ENCODE measurements at places on chromosomes 12 and 14.

GRCh38 chr12:112091563-112091962, 17.0 kb downstream of the NAA25 start:
- no peak for DNase-seq

GRCh38 chr12:95607642-95608041, 56.4 kb upstream of the USP44 start:
- no peak for DNase-seq

DNA sequence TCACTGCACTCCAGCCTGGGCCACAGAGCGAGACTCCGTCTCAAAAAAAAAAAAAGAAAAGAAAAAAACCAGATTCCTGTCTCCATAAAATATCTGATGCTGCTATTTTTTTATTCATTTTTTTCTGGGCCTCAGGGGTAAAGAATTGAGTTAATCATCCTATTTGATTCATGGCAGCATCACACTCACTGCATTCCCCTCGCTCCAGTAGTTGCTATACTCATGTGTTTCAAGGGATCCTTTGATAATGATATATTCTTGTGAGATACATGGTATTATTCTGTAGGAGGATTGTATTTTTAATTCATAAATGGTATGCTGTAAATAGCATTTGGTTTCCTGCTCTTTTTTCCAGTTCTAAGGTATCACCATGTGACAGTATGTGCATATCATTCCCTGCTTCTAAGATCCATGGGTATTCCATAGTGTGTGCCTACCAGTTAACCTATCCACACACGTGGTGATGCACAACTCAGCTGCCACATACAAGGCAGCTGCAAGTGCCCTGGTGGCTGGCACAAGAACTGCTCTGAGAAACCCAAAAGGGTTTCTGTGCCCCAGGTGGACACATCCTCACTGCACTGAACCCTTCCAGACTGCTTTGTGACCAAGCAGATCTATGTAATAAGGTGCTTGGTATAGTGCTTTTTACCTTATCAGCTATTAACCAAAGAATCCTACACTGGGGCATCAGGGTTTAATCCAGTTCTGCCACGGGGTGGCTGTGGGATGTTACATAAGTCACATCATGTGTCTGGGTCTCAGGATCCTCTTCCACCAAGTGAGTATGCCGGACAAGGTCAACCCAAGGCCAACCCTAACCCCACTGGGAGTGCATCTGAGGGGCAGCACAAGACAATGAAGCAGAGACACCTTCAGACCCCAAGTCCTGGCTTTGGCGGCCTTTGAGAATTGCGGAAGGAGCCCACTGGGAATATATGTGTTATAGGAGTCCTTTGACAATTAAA, 74.6 kb downstream of the ZFP36L1 start:
- no peak for DNase-seq

- no peak for DNase-seq
Observed at GRCh38 chr14:74459289-74459946, 33.4 kb upstream of the SYNDIG1L start.

- no peak for DNase-seq
Observed at GRCh38 chr12:94122591-94122990, 25.8 kb upstream of the PLXNC1 start.

DNA sequence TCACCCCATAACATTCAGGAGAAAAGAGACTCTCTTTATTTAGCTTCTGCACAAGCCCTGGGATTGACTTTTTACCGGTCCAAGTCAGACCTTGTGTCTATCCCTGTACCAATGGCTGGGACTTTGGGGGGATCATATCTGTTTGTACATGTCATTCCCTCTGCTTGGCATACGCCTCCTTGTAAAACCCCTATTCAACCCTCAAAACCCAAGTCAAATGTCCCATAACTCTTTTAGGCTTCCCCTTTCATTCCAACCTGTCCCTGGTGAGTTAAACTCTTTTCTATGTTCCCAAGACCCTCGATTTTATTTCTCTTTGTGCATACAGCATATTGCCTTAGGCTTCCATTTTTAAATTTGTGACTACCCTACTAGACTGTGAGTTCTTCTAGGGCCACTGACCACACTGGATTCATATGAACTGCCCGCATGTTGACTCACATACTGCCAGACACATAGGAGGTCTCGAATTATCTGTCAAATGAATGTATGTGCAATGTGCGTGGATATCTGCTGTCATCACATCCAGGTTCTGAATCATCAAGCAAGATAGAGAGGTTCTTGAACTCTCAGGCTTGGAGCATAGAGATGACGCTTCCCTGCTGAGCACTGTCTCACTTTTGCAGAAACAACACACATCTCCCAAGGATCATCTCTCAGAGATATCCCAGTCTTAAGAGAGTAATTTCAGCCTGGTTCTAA, 548.6 kb upstream of the TBX3 start:
- DNase-seq: no peak

GRCh38 chr14:104805326-104805678, 4.4 kb downstream of the ZBTB42 start:
- DNase-seq: no peak

DNA sequence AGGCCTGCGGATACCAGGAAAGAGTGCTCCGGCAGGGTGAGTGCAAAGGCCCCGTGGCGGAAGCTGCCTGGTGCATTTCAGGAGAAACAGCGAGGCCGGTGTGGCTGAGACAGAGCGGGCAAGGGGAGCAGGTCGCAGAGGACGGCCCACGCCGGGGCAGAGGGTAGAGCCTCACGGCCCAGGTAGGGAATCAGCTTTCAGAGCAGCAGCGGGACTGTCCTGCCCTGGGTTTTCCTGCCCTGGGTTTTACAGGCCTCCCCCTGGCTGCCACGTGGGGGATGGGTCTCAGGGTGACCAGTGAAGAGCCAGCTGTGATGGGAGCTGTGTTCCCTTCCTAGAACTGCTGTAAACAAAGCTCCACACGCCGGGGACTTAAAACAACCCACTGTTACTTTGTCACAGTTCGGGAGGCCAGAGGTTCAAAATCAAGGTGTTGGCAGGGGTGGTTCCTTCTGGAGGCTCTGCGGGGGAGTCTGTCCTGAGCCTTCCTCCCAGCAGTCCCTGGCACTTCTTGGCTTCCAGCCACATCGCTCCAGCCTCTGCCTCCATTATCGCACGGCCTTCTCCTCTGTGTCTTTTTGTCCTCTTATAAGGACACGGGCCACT, 10.4 kb downstream of the NCOR2 start:
- DNase-seq: no peak

GRCh38 chr14:81710232-81710845, 176.7 kb upstream of the SEL1L start:
- DNase-seq: peak; percentile 1

DNA sequence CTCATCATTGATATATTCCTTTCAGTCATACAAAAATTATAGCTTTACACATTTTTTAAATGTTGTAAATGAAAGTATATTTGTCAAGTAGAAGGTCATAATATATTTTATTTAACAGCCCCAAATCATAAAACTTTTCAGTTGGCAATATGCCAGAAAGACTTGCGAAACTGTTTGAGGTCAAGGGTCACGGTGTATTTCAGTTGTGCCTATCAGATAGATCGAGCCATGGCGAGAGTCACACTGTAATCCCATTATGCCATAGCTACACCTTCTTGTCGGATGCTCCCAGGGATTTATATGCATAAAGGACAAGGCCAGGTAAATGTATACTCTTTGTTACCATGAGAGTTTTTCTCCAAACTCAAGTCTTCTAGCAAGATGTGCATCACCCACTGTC, 26.7 kb upstream of the G2E3 start:
- DNase-seq: no peak

DNA sequence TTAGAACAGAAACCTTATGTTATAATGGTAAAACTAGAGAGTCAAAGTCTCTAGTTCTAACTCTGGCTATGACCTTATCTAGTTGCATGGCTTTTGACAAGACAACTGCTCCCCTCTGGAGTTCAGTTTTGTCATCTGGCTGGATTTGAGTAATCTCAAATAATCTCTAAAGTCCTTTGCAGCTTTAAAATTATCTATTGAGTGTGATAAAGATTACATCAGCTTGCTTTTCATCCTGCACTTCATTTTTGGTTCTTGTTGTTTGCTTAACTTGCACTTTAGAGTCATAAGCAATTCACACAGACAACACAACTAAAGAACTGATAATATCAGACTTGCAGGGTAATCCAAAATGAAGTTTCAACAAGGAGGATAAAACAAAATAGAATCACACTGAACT, 2.3 kb downstream of the AKAP5 start:
- DNase-seq: no peak

DNA sequence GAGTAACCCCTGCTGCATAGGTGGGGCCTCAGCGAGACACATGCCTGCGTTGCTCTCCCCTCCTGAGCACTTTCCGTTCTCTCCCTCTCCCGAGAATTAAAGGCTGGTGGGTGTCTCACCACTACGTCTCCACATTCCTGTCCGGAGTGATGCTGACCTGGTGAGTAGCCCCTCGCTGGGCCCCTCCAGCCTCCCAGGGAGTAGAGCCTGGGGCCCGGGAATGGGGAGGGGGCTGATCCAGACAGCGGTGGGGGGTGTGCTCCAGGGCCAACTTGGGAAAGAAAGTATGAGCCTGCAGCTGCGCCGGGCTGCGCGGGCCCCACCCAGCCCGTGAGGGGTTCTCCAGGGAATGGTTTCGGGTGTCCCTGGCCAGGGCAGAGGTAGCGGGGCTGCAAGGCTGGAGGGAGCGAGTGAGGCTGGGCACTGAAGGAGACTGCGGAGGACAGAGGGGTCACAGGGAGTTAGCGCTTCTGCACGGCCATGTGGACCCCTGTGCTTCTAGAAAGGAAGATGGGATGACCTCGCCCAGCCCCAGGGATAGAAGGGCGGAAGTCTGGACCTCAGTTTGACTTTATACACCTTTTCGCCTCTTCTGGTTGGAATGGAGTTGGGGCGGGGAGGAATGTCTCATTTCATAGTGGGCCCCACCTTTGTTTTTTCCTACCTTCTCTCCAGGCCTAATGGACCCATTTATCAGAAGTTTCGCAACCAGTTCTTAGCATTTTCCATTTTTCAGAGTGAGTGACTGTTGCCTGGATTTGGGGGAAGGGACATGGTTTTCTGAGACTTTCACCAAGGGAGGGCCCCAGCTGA, 22.5 kb downstream of the RHOF start:
- DNase-seq: no peak

DNA sequence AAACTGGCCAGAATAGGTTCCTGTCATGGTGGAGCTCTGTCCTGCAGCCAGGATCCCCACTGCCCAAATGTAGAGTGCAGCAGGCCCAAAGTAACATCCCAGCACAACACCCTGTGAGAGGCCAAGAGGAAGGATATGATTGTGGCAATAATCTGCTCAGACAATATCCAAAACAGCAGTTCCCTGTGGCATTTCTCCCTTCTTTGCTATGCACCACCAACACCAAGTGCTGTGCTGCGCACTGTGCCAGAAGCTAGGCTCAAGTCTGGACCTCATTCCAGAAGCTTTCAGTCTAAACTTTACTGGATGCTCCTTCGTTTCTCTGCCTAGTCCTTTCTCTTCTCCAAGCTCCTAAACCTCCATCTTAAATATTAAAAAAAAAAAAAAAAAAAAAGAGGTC, 33.4 kb downstream of the SLC11A2 start:
- DNase-seq: no peak

DNA sequence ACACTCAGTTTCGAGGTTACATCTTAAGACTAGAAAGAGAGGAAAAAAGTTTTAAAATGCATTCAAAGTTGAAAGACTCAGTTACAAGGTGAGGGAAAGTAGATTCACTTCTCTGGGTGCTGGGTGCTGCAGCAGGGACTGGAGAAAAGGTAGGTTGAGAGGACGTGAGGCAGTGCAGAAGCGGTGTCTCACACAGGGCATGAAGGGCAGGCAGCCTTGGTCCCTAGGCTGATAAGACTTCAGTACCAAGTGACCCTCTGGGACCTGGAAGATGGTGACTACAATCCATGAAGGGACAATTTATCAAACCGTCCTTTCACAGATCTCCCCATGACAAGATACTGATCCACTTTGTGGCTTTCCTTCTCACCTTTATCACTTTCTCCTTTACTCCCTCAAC, 22.5 kb upstream of the UTP20 start:
- no peak for DNase-seq

- DNase-seq: no peak
Observed at GRCh38 chr14:78767436-78767835, 597.3 kb downstream of the NRXN3 start.

GRCh38 chr12:8689681-8690080, 8.1 kb upstream of the RIMKLB start:
- DNase-seq: no peak

- no peak for DNase-seq
Observed at GRCh38 chr14:104593241-104593701, 11.3 kb downstream of the TMEM179 start.

DNA sequence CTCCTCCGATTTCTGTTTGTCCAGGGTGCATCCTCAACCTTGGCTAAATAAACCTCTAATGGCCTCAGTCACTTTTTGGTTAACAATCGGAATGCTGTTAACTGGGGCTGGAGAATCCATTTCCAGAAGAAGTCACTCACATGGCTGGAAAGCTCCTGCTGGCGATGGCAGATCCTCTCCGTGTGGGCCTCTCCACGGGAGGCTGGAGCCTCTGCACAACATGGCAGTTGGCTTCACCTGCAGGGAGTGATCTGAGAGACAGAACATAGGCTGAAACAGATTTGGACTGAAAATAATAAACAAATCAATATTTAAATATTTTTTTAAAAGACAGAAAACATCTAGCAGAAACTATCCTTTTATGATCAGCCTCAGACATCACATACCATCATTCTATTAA, 66.8 kb upstream of the FICD start:
- DNase-seq: no peak

DNA sequence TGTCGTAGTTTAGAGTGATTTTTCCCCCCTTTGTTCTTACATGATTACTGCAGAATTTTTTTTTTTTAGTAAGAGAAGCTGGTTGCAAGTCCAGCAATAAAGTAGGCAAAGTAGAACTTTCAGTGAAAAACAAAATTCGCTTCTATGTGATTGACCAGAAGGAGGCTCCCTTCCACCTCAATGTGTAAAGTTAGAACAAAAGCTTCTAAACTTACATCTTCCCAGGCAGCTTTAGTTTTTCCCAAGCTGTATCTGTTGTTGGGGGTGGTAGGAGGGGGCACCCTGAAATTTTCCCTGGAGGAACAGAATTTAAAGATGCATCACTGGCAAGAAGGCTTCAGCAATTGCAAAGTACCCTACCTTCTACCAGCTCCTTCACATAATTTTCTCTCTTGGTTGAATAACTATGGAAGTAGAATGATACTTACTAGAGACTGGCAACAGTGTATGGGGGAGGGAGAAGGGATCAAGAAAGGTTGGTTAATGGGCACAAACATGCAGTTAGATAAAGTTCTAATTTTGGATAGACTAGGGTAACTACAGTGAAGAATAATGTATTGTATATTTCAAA, 87.3 kb upstream of the E2F7 start:
- no peak for DNase-seq

DNA sequence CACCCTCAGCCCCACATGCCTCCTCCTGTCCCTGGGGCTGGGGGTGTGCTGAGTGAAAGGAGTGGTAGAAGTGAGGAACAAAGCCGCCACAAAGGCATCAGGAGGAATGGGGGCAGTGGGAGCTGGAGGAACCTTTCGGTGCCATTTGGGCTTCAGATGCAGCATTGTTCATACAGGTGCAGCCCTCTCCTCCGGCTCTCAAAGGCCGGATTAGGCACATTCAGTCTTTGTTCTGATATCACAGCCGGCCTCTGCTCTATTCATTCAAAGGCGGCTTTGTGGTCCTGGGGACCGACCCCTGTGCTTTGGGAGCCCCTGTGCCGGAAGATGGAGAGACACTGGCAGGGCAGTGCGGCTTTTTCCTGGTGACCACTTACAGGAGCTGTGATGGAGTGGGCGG, 53.2 kb downstream of the SMOC1 start:
- DNase-seq: no peak
